HCT116 (cell line): ENCODE measurements at places on chromosomes 6 and 20.

GRCh38 chr6:113823916-113824315 is 33.2 kb upstream of the MARCKS start:
- DNase-seq = no peak

DNA sequence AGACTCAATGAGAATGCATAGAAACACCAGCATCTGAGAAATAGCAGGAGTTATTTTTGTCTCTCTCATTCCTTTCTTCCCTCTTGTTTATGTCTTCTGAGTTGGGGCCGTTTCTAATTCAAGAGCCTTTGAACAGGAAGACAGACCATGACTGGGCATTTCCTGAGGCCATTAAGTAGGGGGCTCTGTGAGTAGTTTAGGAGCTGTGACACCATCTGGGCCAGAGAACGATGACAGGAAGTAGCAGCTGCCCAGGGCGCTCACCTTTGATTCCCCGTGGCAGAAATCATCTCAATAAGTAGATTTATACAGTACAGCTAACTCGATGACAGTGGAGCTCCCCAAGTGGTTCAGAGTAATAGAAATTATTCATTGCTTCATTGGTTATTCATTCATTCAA is 298.4 kb upstream of the PLN start:
- DNase-seq = no peak

DNA sequence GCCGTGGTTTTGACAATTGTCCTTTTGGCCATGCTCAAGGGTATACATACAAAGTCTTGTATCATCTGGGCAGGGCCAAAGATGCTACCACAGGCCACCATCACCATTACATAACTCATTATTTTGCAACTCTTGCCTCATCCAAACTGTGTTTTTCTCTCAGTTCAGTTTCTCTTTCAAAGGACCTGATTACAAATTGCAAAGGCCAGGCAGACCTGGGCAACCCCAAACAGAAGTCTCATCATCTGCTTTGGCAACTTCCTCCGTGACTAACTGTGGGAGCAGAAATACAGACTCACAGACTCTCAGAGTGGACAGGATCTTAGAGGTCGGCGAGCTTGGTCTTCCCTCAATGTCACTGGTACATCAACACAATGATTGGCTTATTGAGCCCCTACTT is 117.8 kb upstream of the NEDD9 start:
- DNase-seq = no peak

- no peak for DNase-seq
These were observed 25.6 kb upstream of the SASH1 start for GRCh38 chr6:148317051-148317450.

- DNase-seq = no peak
These were observed 927 bp downstream of the ASXL1 start for GRCh38 chr20:32358883-32359632.

DNA sequence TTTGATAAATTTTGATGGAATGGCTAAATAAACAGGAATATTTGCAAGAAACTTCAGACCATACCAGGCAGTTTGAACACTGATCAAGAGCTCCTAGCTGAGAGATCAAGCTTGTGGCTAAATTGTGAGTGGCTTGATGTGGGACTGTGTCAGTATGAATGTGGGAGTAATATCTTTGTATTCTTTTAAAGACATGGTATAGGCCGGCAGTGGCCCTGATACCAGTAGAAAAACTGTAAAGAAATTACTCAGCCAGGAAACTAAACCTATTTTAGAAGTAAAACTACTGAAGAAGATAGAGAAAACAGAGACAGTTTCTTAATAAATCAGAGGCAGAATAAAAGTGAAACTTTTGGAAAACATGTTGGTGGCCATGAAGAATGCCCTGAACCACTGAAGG is 608.4 kb upstream of the SYNCRIP start:
- no peak for DNase-seq

- no peak for DNase-seq
These were observed 11.0 kb upstream of the FILIP1 start for GRCh38 chr6:75504465-75505222.
